ENCODE measurements at places on chromosomes 2 and 18.

- DNase-seq: no peak
These were observed 75.6 kb upstream of the FZD5 start for GRCh38 chr2:207845202-207845864.

DNA sequence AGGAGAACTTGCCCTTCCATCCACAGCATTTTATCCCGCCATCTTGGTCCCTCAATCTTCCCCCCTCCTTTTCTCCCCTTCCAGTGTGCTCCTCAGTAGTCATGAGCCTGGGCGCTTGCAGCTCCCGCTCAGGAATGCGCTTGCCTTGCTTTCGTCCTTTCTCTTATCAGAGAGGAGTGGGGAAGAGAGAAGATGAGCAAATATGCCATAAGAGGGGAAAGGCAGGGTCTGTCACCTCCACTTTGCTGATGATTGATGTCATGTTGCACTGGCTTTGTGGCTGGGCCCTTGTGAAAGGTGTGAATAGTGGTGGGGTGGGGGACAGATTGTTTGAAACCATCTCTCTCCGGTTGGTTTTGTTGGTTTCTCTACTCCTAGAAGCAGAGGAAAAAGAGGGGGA is 569.3 kb downstream of the TNS1 start:
- peak; percentile 34 for DNase-seq

GRCh38 chr2:59259913-59260312 is 1018.8 kb upstream of the FANCL start:
- DNase-seq: no peak

DNA sequence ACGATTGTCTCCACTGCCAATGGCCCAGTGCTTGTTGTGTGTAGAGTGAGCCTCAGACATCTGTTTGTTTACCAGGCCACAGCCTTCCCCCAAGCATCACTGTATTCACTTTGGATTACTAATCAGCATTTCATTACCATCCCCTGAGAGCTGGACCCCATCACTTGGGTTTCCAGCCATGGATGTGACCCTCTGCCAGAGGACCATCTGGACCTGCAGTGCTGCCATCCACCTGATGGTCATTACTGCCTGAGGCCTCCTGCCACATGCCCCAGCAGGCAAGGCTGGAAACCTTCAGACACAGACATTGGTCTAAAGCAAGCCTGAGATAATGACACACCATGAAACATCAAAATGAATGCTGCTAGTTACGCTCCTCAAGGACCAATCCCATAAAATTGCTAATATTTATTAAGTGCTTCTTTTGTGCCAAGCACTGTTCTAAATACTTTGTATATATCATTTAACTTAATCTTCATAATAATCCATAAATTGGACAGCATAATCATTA is 2096.3 kb upstream of the CELF4 start:
- no peak for DNase-seq

DNA sequence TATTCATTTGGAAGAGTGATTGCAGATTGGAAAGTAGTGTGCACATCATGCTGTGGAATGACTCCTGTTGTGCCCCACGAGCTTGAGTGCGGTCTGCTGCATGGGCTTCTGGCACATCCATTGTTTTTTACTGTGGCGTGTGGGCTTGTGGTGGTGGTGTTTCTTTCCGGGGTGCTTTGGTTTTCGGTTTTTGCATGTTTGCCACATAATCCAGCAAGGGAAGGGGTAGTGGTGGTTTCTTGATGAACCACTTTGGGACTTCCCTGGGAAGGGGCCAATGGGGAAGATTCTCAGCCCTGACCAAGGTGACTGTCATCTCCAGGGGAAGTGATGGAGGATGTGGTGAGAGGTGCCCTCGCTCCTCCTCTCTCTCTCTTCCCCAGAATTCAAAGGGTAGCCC is 57.0 kb downstream of the COA5 start:
- no peak for DNase-seq
